ENCODE measurements at places on chromosomes 5 and 9. TPM values are rescaled to one million over a fixed set of nuclear protein-coding genes. Genes with fewer than 3 reads are reported as not detected.

DNA sequence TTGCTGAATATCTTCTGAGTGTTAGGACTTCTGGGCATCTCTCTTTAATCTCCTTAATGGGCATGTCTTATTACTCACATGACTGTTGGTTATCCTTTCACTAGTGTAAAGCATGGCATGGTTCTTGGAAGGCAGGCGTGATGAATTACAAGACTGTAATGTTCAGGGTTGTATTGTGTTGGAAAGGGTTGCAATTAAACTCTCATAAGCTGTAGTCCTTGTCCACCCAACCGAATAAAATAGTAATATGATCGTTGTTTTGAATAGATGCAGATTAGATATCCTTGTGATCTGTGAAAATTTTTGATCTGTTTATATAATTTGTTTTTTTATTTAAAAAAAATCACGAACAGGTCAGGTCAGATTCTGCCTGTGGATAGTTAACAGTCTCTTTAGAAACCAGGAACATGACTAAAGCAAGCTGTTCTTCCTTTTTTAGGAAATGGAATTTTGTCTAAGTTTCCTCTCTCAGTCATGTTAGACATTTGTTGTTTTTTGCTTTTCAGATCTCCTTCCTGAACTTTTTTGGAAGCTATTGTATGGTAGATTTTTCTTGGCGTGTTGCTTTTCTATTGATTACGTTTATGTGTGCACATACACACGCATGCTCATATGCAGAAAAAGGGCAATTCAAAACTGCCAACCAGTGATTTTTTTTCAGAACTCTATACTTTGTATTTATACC, 121.8 kb downstream of the ARHGEF28 start:
- H3K4me3 ChIP-seq: no peak overlapping the region
- peaks cover 21% of the 10 kb centered on the region for H3K4me1 ChIP-seq
- DNase-seq: no peak
- no peaks in the 10 kb centered on the region for H3K27me3 ChIP-seq

DNA sequence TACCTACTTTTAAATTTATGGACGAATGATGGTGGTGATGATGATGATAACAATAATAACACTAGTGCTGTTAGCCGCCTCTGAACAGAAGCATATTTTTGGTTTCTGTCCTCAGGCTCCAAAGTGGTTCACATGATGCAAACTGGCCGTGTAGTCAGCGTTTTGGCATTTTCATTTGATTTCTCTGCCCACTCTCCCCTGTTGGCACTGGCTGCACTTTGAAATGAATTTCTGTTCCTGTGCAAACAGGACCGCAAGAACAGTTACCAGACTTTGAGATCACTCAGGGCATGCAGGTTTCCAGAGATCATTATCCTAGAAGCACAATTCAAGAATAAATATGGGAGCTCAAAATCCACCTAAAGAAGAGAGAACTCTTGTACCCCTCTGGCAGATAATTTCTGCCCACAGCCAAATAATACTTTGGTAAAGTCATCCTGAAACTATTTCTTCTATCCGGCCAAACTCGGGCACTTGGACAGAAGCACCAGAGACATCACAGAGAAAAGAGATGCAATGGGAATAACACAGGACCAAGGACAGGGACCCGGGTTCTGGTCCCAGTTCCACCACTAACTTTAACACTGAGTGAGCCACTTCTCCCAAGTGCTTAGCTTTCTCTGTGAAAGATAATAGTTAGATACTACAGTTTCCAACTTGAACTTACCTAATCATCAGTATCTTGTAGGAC, 201.7 kb upstream of the PTGER4 start:
- no peaks in the 10 kb centered on the region for H3K27me3 ChIP-seq
- no peaks in the 10 kb centered on the region for H3K36me3 ChIP-seq
- no peak overlapping the region for H3K4me3 ChIP-seq
- H3K27ac ChIP-seq: no peak overlapping the region
- DNase-seq: no peak

DNA sequence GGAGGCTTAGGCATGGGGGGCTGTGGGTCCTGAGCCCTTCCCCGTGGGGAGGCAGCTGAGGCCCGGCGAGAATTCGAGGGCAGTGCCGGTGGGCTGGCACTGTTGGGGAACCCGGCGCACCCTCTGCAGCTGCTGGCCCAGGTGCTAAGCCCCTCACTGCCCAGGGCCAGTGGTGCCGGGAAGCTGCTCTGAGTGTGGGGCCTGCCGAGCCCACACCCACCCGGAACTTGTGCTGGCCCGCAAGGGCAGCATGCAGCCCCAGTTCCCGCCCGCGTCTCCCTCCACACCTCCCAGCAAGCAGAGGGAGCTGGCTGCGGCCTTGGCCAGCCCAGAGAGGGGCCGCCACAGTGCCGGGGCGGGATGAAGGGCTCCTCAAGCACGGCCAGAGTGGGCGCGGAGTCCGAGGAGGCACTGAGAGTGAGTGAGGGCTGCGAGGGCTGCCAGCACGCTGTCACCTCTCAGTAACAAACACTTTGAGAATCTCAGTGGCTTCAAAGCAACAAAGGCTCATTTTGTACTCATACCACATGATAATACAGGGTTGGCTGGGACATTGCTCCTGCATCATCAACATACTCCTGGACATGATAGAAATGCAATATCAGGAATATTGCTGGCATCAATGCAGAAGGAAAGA, 265.7 kb upstream of the ANKRD55 start:
- no peak overlapping the region for H3K27ac ChIP-seq
- H3K36me3 ChIP-seq: no peaks in the 10 kb centered on the region
- H3K4me3 ChIP-seq: no peak overlapping the region
- H3K4me1 ChIP-seq: peaks cover 8% of the 10 kb centered on the region
- no peaks in the 10 kb centered on the region for H3K27me3 ChIP-seq

GRCh38 chr5:133669472-133669871, 57.1 kb upstream of the FSTL4 start:
- H3K27ac ChIP-seq: no peak overlapping the region
- H3K27me3 ChIP-seq: no peaks in the 10 kb centered on the region
- DNase-seq: no peak
- no peaks in the 10 kb centered on the region for H3K4me1 ChIP-seq
- no peaks in the 10 kb centered on the region for H3K36me3 ChIP-seq

The SV2C gene
- 0.32 TPM for total RNA-seq

DNA sequence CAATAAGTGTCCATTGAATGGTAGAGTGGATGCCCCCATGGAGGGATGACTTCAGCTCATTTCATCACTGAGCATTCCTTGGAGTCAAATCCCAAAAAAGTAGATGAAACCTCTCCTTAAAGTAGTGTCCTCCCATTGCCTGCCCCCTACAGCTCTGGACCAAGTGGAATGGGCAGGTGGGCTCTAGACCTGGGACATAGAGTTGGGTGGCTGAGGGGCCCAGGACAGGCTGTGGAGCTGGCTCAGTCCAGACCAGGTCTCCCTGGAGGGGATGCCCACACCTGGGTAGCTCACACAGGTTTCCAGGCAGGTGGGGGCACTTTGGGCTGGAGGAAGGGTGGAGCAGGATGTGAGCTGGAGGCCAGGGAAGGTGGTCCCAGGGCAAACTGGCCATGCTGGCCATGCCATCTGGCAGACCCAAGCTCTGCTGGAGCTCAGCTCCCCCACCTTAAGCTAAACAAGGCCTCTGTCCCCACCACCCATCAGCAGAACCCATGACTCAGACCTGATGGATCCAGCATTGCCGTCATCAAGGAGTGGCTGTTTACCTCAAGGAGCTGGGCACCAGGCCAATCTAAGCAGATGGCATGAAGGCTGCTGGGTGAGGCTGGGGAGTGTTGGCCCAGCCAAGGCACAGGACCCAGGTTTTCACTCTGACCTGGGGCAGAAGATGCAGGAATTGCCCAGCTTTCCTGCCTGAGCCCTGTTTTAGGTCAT, 6.2 kb upstream of the SPINK4 start:
- no peak overlapping the region for H3K4me3 ChIP-seq
- no peaks in the 10 kb centered on the region for H3K4me1 ChIP-seq
- no peak overlapping the region for H3K27ac ChIP-seq
- H3K27me3 ChIP-seq: no peaks in the 10 kb centered on the region

GRCh38 chr9:121360601-121361374, 9.3 kb downstream of the STOM start:
- no peak overlapping the region for H3K27ac ChIP-seq
- H3K4me1 ChIP-seq: peaks cover 99% of the 10 kb centered on the region
- H3K4me3 ChIP-seq: no peak overlapping the region
- DNase-seq: no peak
- no peaks in the 10 kb centered on the region for H3K27me3 ChIP-seq

- H3K27ac ChIP-seq: no peak overlapping the region
- no peaks in the 10 kb centered on the region for H3K27me3 ChIP-seq
- H3K4me3 ChIP-seq: no peak overlapping the region
- no peaks in the 10 kb centered on the region for H3K4me1 ChIP-seq
- no peaks in the 10 kb centered on the region for H3K36me3 ChIP-seq
These were observed 122.5 kb downstream of the MCTP1 start for GRCh38 chr5:95162231-95162992.

The PTGER4 gene
- total RNA-seq: 31.2 TPM

- no peaks in the 10 kb centered on the region for H3K36me3 ChIP-seq
- DNase-seq: no peak
- H3K27ac ChIP-seq: no peak overlapping the region
- H3K4me3 ChIP-seq: no peak overlapping the region
- H3K27me3 ChIP-seq: no peaks in the 10 kb centered on the region
These were observed 146.7 kb downstream of the GPBP1 start for GRCh38 chr5:57320582-57320981.

DNA sequence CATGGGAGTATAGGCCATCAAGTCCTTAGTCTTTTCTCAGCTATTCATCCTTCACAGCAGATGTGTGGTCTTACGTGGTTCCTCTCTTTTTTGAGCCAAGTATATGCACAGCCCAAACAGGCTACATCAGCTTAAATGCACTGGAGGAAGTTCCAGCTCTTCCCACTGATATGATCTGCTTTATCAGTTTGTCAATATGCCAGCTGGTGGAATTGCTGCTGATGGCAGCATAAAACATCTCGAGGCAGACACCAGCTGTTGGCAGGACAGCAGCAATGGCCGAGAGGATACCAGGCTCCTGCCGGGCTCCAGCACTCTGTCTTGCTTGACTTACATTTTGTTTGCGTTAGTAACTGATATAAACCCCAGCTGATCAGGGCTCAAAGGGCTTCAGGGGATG, 143.4 kb downstream of the TENT4A start:
- no peak for DNase-seq
- H3K36me3 ChIP-seq: no peaks in the 10 kb centered on the region
- no peak overlapping the region for H3K4me3 ChIP-seq
- H3K4me1 ChIP-seq: no peaks in the 10 kb centered on the region

Data from upper lobe of right lung (tissue), 1 donor.